Neural progenitor cell (in vitro differentiated cells): ENCODE measurements at places on chromosomes 4 and X. TPM values are rescaled to one million over a fixed set of nuclear protein-coding genes. Genes with fewer than 3 reads are reported as not detected.
A peak's percentile ranks its signal among the peaks of the same experiment; 100 is the strongest.

- DNase-seq, result no peak
Measured at GRCh38 chrX:104641176-104641575, 75.2 kb downstream of the IL1RAPL2 start.

GRCh38 chr4:9979101-9979701 lies 42.1 kb downstream of the SLC2A9 start:
- DNase-seq, result no peak

DNA sequence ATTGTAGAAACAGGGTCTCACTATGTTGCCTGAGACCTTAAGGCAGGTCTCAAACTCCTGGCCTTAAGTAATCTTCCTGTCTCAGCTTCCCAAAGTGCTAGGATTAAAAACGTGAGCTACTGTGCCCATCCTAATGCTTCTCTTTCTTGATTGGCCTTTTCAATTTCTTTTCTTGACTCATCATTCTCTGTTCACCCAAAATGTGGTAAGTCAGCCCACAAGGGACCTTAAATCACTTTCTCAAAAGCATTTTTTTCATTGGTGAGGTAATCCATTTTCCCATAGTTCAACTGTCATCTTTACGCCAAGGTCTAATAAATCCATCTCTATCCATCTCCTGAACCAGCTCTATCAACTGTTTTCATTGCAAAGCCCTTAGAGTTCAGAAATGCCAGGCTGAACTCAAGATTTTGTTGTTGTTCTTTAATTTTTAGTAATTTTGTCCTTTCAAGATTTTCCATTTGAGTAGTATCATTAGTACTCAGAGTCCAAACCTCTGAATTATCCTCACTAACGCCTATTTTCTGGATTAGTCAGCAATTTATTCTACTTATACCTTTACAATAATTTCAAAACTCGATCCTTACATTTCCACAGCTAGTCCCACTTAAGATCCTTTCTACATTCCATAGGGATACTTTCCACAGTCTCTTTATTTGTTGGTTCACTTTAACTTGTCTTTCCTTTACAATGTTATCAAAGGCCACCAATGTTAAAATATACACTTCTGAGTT lies 528.6 kb downstream of the IL15 start:
- no peak for DNase-seq

- no peak for DNase-seq
Measured at GRCh38 chrX:37722595-37722994, 37.0 kb downstream of the XK start.

DNA sequence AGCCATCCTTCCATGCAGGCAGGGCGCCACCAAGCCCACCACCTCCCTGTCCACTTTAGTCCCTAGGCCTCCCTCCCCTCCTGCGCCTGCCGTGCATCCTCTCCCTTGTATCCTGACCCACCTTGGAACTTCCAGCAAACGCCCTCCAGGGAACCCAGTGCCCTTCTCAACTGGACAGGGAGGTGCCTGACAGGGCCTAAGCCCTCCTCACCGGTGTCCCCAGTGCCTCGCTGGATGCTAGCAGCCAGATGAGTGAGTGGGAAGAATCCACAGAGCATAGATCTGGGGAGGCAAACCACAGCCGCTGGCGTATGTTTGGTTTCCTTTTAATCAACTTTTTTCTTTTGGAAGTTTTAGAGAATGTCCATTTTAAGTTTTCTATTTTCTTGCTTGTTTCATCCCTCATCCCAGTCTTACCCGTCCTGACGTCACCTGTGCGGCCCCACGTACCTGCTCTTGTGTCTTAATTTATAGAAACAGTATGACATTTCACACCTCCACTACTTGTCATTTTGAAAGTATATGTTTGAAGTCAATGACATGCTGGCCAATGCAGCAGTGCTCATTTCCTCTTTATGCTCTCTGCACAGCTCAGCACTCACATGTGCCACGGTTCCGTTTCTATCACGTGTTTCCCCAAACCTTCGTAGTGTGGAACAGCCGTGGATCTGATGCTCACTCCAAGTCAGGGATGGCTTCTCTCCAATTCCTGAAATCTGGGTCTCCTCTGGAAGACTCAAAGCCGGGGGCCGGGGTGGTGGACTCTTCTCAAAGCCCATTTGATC lies 3.4 kb upstream of the HMX1 start:
- no peak for DNase-seq

DNA sequence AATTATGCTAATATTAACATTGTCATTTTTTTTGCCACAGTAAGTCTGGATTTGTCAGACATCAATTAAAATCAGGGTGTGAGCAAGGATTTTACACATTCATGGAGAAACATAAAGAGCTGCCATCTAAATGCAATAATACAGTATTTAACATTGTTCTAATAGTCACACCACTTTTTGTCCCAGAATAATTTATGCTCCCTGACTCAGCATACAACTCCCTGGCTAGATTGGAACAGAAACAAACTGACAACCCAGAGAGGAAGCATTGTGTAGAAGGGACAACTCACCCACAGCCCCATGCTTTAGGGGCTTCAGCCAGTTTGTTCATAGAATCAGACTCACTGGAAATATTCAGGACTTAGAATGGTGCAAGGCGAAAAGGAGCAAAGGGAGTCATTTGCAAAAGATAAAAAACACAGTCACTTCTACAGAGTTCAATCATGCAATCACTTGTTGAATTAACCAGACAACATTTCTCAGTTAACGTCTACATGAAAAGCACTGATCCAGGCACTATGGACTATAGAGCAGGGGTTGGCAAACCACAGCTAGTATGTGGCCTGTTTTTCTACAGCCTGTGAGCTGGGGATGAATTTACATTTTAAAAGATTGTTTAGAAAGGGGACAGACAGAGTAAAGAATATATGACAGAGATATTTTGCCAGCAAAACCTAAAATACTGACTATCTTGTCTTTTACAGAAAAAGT lies 26.4 kb upstream of the SEC24B start:
- no peak for DNase-seq

GRCh38 chr4:111748157-111748556 lies 397.1 kb upstream of the FAM241A start:
- DNase-seq, result peak; percentile 11

DNA sequence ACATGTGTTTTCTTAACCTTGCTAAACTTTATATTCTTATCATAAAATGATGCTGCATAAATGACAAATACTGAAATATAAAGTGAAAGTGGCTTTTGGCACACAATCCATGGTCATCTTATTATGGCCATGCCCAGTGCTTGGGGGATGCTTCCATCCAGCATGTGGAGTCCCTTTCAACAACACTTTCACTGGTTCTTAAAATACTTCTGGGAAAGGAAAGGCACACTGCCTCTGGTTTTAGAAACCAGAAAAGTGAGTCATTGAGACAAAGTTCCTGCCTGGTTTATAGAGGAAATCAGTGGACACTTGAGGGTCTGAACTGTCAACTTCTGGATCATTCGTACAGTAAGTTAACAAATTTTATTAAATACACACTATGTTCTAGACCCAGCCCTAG lies 248.0 kb upstream of the ADAMTS3 start:
- DNase-seq, result no peak

- DNase-seq, result peak; percentile 48
Measured at GRCh38 chr4:25290490-25291067, 22.0 kb upstream of the ZCCHC4 start.

GRCh38 chrX:83511208-83511607 lies 3.1 kb downstream of the POU3F4 start:
- peak; percentile 73 for DNase-seq

DNA sequence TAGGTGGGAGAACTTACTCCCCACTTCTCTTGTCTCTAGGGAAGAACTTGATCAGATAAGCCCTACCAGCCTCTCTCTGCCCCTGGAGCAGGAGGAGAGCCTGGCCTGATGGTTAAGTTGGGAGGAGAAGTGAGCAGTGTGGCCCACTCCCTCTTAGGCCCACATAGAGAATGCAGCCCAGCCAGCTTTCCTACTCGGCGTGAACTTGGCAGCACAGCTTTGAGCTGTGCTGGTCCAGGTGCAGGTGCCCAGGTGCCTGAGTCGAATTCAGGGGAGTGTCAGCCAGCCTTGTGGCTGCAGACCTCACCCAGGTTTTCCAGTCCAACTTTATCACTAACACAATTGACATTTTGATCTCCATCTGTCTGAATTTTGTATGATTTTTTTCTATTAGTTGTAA lies 77.6 kb upstream of the PAQR3 start:
- no peak for DNase-seq

DNA sequence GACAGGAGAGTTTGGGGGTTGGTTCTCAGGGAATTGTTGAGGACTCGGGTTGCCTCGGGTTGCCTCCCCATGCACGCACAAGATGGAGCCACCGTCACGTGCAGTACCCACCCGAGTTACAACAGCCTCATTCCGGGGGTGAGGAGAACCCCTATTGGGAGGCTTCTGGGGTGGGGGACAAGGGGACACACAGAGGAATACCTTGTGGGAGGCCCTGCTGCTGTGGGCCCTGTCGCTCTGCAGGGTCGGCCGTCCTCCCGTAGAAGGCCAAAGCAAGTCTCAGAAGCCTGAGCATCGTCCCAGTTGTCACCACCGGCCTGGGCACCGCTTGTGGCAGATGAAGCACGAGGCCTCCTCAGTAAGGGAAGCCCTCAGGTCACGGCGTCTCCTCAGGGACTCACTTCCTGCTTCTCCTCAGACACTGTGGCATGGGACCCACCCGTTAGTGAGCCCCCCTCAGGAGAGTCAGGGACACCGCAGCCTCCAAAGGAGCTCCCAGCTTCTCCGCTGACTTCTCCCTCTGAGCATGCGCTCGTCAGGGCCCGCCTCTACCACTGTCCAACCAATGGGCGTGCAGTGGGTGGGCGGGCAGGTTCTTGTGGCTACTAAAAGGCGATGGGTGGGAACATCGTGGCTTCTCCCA lies at the start of gene CT55:
Gene CT55, minus strand, starts transcription at position 522 of the 643 bp plus-strand sequence. Its CDS starts 227 bp downstream, at position 295.
- no peak for DNase-seq

GRCh38 chrX:19772822-19773628 lies 114.4 kb downstream of the SH3KBP1 start:
- no peak for DNase-seq

DNA sequence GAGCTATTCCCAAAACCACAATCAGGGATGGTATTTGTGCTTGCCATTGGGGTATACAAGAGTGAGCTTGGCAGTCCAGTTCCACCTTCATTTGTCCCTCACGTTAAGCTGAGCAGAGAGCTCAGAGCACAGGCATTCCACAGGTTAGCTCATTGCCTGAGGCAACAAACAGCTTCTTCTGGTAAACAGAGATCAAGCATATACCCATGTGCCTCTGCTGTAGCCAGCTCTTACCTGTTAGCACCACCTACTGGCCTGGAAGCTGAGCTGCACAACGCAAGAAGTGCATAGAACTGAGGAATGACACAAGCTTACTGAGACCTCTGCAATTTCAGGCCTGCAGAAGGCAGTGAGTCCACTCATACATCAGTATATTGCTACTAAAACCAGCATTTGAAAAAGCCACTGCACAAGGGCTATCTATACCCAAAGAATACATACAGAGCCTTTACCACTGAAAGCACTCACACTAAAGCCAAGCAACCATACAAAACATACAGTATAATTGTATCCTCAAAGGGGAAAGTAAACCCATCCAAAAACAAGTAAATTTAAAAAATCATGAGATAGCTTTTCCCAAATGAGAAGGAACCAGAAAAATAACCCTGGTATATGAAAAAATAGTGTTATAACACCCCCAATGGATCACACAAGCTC lies 258.3 kb upstream of the GABRA2 start:
- peak; percentile 73 for DNase-seq

GRCh38 chr4:144583658-144584057 lies 62.3 kb upstream of the HHIP start:
- no peak for DNase-seq

- no peak for DNase-seq
Measured at GRCh38 chr4:75634951-75635350, 4.6 kb upstream of the CDKL2 start.

DNA sequence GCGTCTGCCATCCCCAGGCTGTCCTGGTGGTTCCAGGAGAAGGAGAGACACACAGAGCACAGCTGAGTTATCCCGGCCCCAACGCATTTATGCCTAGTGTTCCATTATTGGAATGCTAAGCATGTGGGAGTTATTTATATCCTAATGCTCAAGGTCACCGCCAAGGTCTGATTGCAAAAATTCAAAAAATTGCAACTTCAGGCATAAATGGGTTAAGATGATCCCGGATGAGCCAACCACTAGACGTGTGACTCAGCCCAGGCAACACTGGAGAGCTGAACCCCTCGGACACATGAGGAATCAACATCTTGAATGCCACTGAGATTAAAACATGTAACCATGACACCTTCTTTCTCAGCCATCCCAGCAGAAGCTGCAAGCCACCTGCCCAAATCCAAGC lies 3.8 kb upstream of the ZCCHC4 start:
- no peak for DNase-seq

The TEX11 gene
- 0.03 TPM in 1 of 2 replicates, not detected in the other for total RNA-seq

The IL2RG gene
- total RNA-seq, result not detected in 2 replicates

The NKX1-1 gene
- not detected in 2 replicates for total RNA-seq

The TCEAL6 gene
- not detected in 2 replicates for total RNA-seq

The SOX3 gene
- 20.4 and 38.7 TPM in 2 replicates for total RNA-seq

The TNMD gene
- not detected in 2 replicates for total RNA-seq

The PRSS12 gene
- total RNA-seq, result 1.6 and 1.9 TPM in 2 replicates

The RHOH gene
- 5.7 and 11.2 TPM in 2 replicates for total RNA-seq

The HCFC1 gene
- 20.7 and 57.7 TPM in 2 replicates for total RNA-seq

The SERTM2 gene
- total RNA-seq, result 0.50 and 0.51 TPM in 2 replicates

The ANXA3 gene
- 1.7 and 1.9 TPM in 2 replicates for total RNA-seq

The RBM47 gene
- 2.9 and 6.1 TPM in 2 replicates for total RNA-seq
